Activated T-helper 1 cell treated with Interleukin-2 at 50 U/mL for 16 hours (primary cell): ENCODE measurements at places on chromosomes 2 and 18.
A peak's percentile ranks its signal among the peaks of the same experiment; 100 is the strongest.

GRCh38 chr2:237556773-237557632, 9.4 kb upstream of the PRLH start:
- DNase-seq = no peak

DNA sequence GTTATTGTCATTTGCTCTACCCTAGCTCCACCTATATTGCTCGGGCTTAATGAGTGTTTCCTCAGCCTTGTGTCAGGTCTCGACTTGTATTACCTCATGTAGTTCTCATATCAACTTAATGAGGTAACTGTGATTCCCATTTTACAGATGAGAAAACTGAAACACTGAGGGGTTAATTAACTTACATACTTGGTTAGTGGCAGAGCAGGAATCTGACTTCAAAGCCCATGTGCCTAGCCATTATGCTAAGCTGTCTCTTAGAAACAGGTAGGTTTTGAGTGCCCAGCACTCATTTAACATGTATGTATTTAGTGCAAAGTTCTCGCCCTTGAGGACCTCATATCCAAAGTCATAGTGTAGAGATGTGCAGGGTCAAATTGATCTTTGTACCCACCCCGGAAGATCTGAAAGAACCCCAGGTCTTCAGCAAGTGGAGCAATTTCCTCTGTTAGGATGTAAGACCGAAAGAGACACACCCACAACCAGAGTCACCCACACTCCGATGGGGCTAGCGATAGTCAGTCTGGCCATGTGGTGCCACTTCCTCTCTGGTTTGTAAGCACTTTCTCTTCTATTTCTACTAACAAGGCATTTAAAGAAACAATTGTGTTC, 121.0 kb upstream of the SLC39A10 start:
- DNase-seq = peak; percentile 58

DNA sequence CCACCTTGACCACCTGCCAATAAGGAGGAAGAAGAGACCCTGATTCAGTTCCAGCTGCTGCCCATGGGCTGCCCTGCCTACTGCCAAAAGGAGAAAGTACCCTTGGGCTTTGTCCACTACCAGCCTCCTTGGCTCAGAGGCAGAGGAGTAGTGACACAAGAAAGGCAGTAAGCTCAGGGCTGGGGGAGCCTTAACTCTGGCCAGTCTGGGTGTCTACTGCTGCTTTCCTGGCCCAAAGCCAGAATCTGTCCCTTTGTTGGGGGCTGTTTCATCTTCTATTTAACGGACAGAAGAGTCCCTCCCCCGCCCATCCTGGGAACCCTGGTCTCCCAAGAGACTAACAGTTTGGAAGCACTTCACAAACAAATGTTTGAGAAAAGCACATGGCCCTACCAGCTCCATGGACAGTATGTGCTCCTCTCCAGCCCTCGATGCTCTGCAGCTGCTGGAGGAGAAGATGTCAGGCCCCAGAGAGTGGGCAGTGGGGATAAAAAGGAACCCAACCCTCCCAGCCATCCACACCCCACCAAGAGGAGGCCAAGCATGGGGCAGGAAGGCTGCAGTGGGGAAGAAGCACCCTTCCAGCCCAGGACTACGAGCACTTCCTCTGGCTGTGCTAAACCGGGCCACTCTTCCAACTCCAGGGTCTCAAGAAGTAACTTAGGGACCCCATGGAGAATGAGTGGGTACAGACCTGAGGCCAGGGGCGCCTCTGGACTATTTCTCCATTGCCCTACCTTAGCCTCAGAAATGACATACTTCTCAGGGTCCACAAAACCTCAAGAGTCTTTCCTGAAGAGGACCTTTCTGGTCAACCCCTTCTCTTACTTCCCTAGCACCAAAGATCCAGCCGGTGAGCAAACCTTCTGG, 1.2 kb downstream of the ATG9A start:
- DNase-seq = no peak

- no peak for DNase-seq
These were observed 342.6 kb downstream of the DPP10 start for GRCh38 chr2:114784890-114785583.

GRCh38 chr2:170845343-170845742, 28.7 kb downstream of the GAD1 start:
- DNase-seq = no peak

GRCh38 chr2:173307293-173307692, 47.4 kb upstream of the CDCA7 start:
- DNase-seq = no peak

- DNase-seq = no peak
These were observed 10.2 kb upstream of the TFCP2L1 start for GRCh38 chr2:121294881-121295840.

DNA sequence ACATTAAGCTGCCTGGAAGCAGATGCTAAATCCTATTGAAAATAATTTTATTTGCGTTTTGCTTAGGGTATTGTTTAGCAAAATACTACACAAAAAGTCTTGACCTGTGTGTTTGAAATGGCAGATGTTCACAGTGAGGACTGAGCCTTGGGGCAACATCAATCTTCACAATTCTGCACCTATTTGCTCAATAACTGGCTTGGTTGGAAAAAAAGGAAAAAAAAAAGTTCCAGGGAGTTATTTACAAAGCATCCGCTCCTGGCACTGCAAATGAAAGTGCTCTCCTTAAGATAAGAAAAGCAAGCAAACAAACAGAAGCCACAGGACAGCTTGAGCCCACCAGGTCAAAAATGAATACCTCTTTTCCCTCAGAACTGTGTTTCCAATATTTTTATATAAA, 77.7 kb downstream of the MAP2 start:
- no peak for DNase-seq

- DNase-seq = no peak
These were observed 287.3 kb downstream of the CMPK2 start for GRCh38 chr2:6578416-6578815.

DNA sequence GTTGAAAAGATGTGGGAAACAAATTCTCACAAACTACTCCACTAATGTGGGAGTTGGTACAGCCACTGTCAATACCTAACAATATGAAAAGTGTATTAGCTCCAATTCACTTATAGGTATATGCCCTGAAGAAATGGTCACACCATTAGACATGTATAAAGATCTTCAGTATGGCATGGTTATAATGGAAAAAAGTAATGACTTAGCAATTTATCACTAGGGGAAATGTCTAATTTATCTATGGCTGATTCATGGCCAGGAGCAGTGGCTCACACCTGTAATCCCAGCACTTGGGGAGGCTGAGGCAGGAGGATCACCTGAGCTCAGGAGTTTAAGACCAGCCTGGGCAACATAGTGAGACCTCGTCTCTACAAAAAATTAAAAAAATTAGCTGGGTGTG, 52.5 kb downstream of the UGP2 start:
- DNase-seq = no peak

GRCh38 chr2:205914213-205915129, 171.5 kb downstream of the INO80D start:
- no peak for DNase-seq

GRCh38 chr2:144512891-144513351, 7.0 kb downstream of the ZEB2 start:
- no peak for DNase-seq

DNA sequence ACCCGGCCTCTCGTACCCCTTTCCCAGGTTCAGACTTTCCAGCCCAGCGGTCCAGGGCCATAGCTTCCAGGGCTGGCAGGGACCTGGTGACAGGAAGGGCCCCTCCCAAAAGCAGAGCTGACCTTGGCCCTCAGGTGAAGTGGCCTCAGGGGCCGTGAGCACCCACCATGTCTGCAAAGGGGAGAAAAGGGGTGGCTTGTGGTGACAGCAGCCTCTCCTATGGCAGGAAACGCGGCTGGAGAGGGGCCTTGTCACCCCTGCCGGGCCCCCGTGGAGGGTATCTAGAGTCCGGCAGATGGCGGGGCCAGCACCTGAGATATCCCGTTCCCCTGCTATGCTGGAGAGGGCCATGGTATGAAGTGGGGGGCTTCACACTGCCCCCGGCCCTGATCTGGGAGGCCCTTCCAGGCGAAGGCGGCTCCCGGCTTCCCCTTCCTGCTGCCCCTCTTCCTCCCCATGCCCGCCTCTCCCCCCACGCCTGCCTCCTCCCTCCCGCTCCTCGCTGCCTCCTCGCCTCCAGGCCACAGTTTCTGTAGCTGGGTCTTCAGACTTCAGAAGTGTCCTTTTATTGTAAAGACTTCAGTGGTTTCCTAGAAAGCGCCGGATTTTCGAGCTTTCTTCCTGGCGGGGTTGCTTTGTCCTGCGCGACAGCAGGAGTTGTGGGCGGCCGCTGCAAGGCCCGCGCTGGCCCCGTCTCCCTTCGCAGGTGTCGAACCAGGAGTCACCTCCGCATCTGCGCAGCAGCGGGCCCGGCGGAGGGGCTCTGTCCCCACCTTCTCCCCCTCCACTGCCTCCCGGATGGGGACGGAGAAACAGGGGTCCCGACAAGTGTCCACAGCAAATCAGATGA, 240.5 kb upstream of the MYT1L start:
- no peak for DNase-seq

GRCh38 chr2:74499940-74500577, 656 bp upstream of the LBX2 start:
- no peak for DNase-seq

- no peak for DNase-seq
These were observed 136.6 kb downstream of the ZAP70 start for GRCh38 chr2:97849881-97850528.

DNA sequence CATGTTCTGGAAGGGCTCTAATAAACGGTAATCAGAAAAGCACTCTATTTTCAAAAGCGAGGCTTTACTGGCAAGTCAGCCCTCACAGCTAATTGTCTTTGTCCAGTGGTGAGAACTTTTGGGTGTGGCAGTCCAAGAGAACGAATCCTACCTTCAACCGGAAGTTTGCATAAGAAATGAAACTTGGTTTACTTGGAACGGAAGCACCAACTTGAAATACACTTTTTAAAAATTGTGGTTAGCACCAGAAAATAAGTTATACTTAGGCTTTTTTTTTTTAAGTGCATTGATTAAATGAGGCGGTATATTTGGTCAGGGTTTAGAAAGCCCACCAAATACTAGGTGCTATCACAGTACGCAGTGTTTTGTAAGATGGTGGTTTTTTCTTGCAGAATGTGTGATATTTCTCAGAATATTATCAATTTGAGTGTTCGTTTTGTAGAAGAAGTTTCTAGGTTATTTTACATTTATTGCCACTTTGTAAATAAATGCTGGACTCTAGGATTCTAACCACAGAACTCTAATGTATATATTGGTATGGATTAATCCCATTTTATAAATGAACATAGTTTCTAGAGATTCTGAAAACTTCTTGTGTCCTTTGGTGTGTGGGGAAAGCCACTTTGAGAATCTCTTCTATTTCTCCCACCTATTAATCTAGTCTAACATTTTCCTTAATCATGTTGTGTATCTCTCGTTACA, 1.2 kb downstream of the MYL12A start:
- no peak for DNase-seq

- DNase-seq = no peak
These were observed 14.1 kb downstream of the KLF11 start for GRCh38 chr2:10057231-10058107.

DNA sequence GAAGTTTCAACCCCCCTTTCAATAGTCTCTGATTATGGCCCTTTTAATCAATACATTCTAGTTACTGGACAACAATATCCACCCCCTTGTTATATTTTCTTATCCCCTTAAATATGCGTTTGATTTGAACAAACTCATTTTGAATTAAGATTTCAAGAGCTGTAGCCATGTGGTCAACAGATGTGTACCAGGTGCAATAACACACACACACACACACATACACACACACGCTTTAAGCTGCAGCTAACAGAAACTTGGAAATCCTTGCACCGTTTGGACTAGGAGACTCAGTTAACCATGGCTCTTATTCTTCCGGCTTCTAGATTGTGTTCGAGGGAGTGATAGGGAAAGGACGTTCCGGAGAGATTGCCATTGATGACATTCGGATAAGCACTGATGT, 82.8 kb downstream of the NRP2 start:
- DNase-seq = no peak

DNA sequence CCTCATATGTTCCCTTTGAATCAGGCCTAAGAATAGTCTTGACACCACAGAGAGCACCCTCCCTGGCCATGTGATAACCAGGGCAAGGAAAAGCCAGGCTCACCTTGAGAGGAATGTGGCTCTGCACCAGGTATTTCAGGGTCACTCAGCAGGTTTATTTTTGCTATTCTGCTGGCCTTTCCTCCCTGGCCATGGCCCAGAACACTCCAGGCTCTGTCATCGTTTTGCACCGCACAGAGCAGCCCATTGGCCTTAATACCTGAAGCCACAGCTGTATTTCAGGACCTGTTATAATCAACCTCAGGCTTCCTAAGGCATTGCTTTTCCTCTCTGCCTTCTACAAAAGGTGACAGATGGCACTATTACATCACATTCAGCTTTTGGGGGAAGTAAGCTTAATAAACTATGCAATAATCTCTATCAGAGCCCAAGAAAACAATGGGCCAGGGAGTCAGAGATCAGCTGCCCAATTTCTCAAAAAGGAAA, 668.3 kb downstream of the IRS1 start:
- DNase-seq = no peak

- DNase-seq = no peak
These were observed 128.3 kb upstream of the SPATS2L start for GRCh38 chr2:200177971-200178911.

DNA sequence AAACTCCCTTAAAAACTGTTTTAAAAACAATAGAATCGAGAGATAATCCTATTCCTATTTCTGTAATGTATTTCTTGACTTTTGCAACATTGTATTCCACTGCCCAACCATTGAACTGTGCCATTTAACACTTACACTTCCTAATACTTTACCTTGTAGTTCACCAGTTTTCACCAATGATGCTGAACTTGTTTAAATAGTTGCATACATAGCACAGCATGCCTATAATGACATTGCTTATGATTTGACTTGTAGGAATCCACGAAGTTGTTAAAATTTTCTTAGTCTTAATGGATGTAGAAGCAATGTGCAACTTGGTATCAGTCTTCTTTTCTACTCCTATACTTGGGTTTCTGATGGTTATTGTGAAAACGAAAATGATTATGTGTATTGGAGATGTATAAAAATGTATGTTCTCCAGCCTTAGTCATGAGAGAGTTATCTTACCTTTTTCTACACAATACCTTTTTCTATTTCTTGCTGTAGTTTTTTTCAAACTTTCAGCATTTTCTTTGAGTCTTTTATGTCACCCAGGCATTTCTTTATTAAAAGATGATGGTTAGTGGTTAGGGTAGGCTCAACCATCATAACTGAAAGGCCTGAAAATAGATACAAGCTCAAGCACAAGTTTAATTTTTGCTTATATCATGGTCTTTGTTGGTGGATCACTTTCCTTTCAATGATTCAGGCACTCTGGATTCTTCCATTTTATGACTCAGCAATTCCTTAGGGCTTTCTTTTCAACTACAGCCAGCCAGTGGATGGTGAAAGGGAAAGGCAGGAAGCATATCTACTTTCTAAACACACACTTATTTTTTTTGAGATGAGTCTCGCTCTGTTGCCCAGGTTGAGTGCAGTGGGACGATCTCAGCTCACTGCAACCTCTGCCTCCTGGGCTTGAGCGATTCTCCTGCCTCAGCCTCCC, 9.4 kb downstream of the GPD2 start:
- no peak for DNase-seq

DNA sequence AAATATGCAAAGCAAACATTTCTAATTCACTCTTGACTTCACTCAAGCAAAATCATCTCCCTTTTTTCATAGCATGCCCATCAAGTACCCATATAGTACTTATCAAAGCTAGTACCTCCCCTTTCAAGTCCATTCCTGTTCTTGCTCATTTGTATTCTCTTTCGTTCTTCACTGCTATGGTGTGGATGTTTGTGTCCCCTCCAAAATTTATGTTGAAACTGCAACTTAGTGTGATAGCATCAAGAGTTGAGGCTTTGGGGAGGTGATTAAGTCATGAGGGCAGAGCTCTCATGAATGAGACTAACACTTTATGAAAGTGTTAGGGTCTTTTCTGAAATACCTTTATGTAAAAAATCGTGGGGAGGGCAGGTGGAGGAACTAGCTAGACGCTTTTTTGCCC, 52.9 kb downstream of the RNU4ATAC start:
- DNase-seq = no peak
